ENCODE measurements at places on chromosomes 7 and 10.

GRCh38 chr10:112585126-112585525, 138.1 kb downstream of the VTI1A start:
- no peak for DNase-seq

- DNase-seq: peak; percentile 63
Measured at GRCh38 chr7:131355917-131356777, 28.5 kb downstream of the MKLN1 start.

DNA sequence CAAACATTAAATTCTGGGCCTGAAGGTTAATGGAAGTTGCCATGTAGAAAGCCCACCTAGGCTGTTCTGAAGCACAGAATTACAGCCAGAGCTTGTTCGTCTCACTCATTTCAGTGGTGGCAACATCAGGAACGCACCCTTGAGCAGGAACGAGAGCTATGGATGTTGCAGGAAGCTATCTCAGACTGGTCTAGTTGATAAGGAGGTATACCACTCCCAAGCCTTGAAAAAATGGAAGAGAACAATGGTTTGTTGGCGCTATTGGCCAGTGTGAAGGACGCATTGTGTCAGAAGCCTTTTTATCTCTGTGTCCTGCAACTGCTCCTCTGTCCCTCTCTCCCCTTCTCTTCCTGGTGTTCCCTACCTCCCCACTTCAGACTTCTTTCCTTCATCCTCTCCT, 60.9 kb upstream of the RAPGEF5 start:
- DNase-seq: no peak

DNA sequence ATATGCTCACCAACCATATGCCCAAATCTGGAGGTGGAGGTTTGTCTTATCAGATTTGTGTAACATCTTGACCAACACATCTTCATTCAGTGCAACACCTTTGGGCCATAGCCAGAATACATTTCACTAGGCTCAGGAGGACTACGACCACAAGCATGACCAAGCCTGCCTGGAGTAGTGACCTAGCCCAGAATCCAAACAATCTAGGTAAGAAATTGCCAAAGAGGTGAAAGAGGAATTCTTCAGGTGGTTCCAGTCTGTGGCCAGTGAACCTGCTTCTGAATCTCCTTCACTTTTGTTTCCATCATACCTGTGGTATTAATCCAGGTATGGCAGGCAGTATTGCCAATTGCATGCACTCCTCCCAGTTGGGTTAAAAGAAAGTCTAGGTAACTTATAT, 112.8 kb upstream of the RAB18 start:
- DNase-seq: no peak

- no peak for DNase-seq
Measured at GRCh38 chr10:34374356-34375045, 440.6 kb downstream of the PARD3 start.

DNA sequence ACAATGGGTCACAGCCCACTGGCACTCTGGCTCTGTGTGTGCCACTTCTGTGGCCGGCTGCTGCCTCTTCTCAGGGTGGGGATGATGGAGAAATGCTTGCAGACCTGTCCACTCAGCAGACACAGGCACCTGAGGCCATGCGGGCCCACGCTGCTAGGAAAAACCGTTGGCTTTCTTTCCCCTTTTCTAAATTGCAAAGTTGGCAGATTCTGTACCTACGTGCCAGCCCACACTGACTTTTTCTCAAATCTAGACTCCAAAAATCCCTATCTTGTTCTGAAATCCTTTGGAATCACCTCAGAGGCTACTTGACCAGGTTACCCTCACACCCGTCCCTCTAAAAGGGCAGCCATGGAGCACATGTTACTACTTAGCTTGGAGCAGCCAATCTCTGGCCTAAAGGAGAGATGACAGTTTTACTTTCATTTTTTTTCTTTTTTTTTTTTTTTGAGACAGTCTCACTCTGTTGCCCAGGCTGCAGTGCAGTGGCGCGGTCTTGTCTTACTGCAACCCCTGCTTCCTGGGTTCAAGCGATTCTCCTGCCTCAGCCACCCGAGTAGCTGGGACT, 99.4 kb downstream of the RNF216 start:
- DNase-seq: no peak

- DNase-seq: no peak
Measured at GRCh38 chr7:121103579-121103978, 115.1 kb downstream of the CPED1 start.

DNA sequence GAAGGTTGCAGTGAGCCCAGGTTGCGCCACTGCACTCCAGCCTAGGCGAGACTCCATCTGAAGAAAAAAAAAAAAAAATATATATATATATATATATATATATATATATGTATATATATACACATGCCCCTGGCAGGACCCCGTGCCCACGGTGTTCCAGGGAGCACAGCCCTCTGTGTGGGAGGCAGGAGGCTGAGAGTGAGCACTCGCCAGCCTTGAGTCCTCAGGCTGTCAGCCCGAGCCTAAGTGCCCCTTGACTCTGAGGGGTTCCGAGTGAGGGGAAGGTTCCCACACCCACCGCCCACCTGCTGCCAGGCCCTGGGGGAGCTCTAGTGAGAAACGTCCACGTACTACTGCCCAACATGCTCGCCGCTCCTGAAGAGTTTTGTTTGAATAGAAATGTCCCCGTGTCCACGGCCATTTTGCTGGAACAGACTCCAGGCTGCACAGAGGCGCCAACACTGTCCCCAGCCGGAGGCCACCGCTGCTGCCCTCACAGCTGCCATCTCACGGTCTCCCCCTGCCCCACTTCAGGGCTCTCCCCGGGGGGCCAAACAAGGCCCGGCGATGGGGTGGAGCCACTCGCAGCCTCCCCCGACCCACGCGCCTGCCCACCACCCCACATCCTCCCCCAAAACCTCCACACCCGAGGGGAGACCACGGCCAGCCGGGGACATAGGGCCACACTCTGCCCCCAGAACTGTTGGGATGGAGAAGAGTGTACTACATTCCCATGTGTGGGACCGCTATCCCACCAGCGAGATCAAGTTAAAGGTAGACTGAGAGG, 62.8 kb upstream of the EBF3 start:
- no peak for DNase-seq

- no peak for DNase-seq
Measured at GRCh38 chr10:17859492-17860156, 50.5 kb downstream of the MRC1 start.

- no peak for DNase-seq
Measured at GRCh38 chr7:21377545-21377944, 50.3 kb upstream of the SP4 start.

DNA sequence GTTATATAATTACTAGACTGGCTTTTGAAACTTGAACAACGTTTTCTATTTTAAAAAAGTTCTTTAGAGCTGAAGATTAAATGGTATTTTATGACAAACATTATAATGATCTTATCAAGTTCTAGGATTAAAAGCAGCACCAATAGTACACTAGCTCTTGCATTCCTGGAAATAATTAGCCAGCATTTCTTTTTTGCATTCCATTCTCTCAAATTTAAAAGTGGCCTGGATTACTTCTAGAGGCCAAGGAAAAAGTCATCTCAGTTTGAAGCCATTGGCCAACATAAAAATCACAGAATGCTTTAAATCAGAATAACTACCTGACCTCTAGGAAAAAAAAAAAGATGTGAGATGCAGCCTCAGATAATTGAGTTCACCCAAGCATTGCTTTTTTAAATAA, 1326.4 kb upstream of the SORCS1 start:
- DNase-seq: no peak

GRCh38 chr7:156620291-156620675, 20.3 kb upstream of the RNF32 start:
- DNase-seq: no peak

GRCh38 chr10:123045961-123046731, 37.3 kb downstream of the ACADSB start:
- no peak for DNase-seq

DNA sequence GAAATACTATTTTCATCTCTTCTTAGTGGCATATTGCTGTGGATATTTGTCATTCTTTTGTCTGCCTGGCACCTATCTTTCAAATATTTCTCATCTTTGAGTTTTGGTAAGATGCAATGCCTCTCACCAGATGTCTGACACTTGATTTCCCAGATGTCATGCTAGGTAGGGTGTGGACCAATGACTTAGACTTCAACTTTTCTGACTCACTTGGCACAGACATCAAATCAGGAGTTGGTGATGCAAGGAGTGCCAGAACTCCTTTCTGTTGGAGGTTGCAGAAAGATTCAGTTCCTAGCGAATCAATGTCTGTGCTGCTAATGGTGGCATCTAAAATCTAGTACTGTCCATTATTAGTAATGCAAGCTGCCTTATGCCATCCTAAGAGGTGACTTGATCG, 216.9 kb upstream of the FERD3L start:
- DNase-seq: no peak

GRCh38 chr10:119655566-119656001, 4.4 kb downstream of the BAG3 start:
- peak; percentile 17 for DNase-seq

- no peak for DNase-seq
Measured at GRCh38 chr7:42991913-42992591, 59.9 kb downstream of the MRPL32 start.

DNA sequence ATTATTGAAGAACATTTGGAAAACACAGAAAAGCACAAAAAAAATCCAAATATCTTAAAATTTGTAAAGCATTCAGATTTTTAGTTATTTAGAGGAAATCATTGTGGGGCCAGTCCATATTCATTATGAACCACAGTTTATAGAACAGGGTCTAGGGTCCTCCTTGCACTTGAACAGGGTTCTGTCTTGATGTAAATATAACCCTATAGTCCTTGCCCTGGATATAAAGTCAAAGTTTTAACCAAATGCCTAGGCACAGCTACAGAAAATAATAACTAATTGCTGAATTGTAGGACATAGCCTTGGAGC, 25.6 kb downstream of the CASP7 start:
- no peak for DNase-seq

DNA sequence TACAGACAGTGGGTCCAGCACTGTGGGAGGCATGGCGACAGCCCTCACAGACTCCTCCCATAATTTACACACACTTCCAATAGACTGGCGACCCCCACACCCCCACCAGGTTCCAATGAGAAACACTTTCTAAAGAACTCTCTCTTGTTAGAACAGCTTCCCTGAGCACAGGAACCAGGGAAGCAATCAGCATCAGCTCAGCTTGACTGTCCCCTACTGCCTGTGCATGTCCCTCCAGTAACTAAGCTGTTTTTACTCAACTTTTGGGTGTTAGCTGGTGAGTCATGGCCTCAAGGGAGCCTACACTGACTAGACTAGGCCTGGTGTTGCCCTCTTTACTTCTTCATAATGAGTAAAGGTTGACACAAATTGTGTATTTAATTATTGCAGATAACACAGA, 32.6 kb upstream of the HERPUD2 start:
- DNase-seq: peak; percentile 79

DNA sequence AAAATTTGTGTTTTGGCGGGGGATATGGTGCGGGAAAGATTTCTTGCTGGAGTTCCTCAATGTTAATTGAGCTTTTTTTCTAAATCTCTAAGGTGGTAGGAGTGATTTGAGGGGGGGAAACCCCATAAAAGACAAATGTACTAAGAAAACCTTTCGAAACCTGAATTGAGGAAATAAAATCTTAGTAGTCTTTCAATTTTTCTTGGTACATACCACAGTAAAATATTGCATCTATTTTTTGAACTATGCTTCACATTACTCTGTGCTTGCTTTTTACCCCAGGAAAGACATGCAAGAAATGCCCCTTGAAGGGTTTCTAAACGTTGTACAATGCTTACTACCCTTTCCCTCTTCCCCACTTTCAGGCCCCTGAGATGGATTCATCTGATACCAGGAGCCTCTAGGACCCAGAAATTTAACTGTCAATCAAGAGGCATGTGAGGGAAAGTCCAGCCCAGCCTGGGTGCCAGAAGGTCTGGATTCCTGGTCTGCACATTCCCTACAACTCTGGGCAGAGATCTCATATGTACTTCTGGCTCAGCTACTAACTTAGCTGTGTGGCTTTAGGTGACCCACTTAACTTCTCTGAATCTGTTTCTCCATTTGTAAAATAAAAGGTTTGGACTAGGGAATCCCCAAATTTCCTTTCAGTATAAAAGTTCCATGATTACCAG, 5.8 kb upstream of the PDCD4 start:
- DNase-seq: peak; percentile 49

DNA sequence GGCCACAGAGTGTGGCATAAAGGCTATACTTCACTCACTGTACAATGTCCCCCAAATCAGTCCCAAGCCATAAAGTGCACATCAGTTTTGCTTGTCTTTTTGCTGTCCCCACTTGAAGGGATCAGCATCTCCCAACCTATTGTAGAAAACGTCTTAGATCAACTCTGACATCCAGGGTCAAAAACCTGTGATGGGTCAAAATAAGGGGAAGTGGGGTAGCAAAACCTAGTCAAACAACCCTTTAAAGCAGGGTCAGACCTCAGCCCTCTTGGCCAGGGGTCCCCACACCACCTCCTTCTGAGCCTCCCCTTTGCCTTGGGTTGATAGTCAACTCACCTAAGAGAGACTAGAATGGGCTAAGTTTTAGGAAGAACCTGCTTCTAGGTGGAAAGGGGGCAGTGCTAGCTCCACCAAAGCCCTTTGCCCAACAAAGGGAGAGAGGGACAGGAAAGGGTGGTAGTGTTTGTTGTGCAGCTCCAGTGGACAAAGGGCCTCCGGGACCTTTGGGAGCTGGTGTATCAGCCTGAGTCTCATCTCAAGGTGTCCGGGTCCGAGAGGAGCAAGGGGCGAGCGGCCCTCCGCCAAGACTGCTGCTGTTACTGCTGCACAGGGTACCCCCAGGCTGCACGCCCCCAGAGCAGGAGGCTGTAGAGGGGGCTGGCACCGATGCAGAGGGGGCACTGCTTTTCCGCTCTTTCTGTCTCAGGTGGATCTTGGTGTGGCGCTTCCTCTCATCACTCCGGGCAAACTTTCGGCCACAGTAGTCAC, 3.3 kb downstream of the EGR2 start:
- DNase-seq: no peak

- DNase-seq: no peak
Measured at GRCh38 chr10:19499291-19499770, 316.9 kb upstream of the PLXDC2 start.

GRCh38 chr10:51846856-51847506, 147.6 kb upstream of the CSTF2T start:
- DNase-seq: no peak

DNA sequence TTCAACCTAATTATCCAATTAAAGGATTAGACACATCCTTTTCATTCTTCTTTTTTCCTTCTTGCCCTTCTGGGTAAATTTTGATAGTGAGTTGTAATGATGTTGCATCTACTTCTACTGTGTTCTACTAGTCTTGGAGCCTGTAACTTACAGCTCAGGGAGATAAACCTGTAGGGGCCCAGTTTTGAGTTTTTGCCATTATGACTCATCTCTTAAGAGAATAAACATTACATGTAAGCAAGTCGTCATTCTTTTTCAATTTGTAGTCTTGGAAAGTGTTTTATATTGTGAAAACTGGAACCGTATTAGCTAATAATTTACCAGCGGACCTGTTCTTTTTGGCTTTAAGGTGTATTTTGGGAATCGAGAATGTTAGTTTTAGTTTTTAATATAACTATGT, 89.7 kb upstream of the RPA3 start:
- DNase-seq: no peak

DNA sequence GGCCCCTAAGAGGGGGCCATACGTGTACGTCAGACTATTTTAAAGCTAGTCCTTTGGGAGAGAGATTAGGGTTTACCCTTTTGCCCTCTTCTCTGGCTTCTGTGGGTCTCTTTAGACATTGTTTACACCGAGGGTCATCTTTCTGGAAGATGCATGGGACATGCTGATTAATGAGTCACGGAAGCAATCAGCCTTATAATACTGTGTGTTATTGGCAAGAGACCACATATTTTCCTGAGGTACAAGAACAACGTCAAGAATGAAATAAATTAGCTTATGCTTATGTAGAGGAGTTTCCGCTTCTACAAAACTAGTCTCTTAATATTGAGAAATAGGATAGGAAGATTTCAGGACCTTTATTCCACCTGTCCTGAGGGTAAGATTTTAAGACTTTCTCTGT, 327.7 kb downstream of the BBS9 start:
- DNase-seq: no peak

Measured in inflammatory macrophage treated with lipopolysaccharide for 1 hour (primary cell).